ENCODE measurements at places on chromosomes 2 and 18.
A peak's percentile ranks its signal among the peaks of the same experiment; 100 is the strongest.

GRCh38 chr18:74739926-74740325 is 142.3 kb downstream of the ZNF407 start:
- DNase-seq: no peak

DNA sequence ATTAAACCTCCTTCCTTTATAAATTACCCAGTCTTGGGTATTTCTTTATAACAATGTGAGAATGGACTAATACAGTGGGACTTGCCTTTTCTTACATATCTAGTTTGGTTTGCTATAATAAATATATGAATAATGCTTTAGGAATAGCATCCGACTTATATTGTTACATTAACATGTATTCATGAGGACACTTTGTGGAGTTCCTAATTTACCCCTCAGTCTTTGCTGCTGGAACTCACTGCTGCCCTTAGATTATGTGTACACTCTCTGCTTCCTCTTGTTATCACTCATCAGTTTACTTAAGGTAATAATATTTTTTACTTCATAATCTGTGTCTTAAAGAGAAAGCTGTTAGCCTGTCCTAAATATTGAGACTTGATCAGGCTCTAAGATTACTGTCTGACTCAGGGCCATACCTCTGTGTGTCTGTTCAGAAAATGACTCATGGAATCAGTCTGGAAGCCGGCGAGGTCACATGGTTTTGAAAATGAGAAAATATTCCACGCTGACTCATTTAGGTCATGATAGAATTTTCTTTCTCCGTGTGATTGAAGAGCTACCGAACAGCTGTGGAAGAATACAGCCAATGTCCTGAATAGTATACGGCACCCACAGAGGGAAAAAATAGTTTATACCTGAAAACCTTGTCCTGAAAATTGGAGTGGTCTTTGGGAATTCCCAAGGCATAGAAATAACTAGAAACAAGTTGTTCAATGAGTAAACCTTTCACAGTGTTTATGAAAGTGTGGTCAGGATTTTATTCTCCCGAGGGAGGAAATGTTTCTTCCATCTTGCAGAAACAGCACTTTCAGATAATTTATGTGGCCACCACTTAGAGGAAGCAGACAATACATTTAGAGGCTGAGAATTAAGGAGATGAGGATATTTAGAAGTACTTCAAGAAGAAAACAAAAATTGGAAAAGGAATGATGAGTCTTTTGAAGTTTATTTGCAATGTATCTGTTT is 156.4 kb downstream of the DSEL start:
- peak; percentile 28 for DNase-seq

DNA sequence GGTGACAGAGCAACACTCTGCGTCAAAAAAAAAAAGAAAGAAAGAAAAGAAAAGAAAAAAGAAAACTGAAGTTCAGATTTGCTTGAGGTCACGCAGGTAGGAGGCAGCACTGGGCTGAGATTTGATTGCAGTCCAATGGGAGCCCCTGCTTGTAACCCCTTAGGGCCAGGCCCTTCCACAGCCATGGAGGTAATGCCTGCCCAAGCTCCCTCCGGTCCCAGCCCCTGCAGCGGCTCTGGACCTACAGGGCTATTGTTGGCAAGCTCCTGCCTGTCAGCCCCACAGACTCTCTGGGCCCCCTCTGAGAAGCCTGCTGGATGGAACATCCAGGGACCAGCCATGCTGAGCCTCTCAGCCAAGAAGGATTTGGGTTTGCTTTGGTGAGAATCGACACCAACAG is 12.2 kb downstream of the ZFP36L2 start:
- no peak for DNase-seq

- DNase-seq: no peak
These were observed 185.4 kb upstream of the DLGAP1 start for GRCh38 chr18:4640349-4641012.

- DNase-seq: no peak
These were observed 117.1 kb upstream of the SP5 start for GRCh38 chr2:170598067-170598395.

DNA sequence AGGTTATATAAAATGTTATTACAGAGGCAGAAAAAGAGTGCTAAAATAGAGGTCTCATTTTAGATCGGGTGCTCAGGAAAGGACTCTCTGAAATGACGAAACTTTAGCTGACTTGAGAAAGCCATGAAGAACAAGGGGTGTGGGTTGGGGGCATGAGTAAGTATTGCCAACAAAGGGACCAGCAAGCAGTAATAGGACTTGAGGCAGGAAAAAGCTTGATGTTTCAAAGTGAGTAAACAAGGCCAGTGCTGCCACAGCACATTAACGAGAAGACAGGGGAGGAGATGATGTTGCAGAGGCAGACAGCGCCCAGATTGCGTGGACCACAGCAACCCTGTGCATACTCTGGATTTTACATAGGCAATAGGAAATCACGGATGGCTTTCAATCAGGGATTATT is 318.8 kb downstream of the ZEB2 start:
- no peak for DNase-seq

- no peak for DNase-seq
These were observed 112.8 kb downstream of the ZNF521 start for GRCh38 chr18:25239151-25239550.

DNA sequence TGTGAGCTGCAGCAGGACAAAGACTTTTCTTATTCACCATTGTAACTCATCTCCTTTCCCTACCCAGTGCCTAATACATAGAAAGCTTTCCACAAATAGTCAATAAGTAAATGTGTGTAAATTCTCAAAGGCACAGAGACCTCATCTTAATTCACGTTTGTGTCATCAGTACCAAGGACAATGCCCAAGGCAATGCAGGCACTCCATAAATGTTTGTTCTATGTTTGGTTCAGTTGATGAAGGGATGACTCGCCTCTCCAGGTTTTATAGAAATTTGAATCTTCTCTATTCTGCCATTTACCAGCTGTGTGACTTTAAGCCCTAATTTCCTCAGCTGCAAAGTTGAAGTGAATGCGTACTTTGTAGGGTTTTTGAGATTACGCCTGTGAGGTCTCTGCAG is 2.1 kb upstream of the MOGAT1 start:
- no peak for DNase-seq

- DNase-seq: no peak
These were observed 12.3 kb upstream of the RESP18 start for GRCh38 chr2:219344751-219345430.

DNA sequence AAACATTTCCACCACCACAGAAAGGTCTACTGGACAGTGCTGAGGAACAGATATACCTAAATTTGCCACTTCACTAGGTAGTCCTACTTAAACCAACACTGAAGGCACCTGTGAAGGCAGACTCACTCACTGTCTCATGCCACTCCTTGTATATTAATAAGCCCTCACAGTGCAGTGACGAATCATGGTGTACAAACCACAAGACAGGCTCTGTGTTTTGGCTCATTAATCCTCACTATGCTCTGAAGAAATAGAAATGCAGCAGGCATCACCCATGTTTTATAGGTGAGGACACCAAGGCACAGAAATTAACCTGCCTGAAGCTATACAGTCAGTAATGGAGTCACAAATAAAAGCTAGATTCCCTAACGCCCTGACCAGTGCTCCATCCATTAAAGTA is 44.3 kb downstream of the BARD1 start:
- DNase-seq: no peak

DNA sequence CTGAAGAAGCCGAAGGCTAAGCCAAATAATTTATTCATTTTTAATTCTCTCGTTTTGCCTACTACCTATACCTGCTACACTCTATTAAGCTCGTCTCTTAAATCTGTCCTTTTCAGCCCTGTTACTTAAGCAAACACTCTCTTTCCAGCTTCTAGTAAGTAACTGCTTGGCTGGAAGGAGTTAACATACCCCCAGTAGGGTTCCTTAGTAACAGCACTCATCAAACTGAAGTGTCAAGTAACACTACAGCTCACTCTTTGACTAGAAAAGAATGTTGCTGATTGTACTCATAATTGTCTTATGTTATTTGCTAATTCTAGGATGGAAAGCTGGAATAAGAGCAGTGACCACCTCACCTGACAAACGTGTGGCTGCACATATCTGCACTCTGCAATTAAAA is 120.0 kb upstream of the SCN7A start:
- DNase-seq: no peak

- peak; percentile 77 for DNase-seq
These were observed 40.0 kb downstream of the DNMT3A start for GRCh38 chr2:25301453-25302352.

GRCh38 chr2:47488870-47489584 is 86.1 kb downstream of the MSH2 start:
- no peak for DNase-seq

- no peak for DNase-seq
These were observed 235.0 kb upstream of the HNMT start for GRCh38 chr2:137729305-137729704.

DNA sequence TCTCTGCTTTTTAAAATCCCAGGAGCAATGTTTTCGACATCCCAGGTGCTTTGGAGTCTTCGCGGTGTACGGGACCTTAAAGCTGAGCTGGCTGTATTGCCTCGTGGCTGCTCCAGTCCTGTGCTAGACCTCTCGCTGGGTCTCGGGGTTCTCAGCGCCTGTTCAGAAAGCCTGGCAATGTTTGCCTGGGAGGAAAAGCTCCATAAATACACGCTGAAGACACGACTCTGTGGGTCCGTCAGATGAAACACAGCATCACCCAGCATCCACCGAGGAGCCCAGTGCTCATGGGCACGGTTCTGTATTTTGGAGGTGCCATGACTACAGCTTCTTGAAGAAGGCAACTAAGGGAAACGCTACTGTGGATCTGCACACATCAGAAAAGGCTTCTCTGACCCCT is 21.6 kb downstream of the MBP start:
- DNase-seq: no peak

DNA sequence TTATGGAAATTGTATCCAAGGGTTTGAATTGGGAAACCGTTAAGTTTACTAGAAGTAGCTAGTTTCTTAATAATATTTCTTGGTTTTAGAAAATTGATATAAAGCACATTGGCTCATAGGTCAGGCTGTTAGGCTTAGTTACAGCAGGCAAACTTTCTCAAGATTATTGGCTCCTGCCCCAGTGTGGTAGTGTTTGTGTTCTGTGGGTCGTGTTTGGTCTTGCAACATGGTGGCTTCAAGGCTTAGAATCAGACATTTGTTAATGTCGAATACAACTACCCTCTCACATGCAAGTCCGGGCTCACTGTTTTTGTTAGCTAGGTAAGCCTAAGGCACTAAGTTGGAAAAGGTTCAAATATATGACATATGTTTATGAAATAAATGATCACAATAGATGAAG is 19.6 kb downstream of the CERS6 start:
- no peak for DNase-seq

- DNase-seq: no peak
These were observed 87.3 kb upstream of the LCLAT1 start for GRCh38 chr2:30359644-30360167.

GRCh38 chr2:232896111-232896510 is 26.0 kb downstream of the SNORC start:
- no peak for DNase-seq

DNA sequence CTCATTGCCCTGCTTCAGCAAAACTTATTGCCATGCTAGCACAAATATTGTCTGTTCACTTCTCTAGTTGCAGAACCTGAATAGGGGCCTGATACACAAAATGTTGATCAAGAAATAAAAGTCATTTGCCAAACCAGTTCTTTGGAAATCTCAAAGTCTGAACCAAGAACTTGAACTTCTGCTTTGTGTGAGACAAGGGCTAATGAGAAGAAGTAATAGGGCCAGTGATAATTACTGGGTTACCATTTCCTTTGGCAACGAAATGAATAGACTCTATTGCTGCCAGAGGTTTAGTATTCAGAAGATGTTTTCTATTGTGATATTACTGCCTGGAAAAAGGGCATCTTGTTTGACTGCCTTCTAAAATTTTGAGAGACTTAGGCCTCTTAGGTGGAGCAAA is 35.0 kb downstream of the TMEFF2 start:
- no peak for DNase-seq

DNA sequence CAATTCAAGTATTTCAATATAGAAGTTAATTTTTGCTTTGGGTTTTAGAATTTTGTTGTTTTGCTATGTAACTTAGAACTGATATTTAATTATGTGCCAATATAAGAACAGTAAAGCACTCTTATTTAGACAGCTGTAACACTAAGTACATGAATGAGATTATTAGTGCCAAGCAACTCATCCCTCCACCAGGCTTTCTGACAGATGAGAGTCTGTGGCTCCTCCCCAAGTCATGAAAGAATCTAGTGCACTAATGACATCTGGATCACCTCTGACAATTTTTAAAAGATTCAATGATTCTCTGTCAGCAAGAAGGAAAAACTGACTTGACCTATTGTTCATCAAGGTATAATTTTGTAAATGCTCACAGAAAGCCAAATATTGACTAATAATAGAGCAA is 67.8 kb downstream of the TMEFF2 start:
- no peak for DNase-seq

GRCh38 chr2:43057742-43058725 is 168.4 kb downstream of the ZFP36L2 start:
- DNase-seq: no peak

GRCh38 chr2:1305342-1306013 is 107.8 kb upstream of the TPO start:
- no peak for DNase-seq

DNA sequence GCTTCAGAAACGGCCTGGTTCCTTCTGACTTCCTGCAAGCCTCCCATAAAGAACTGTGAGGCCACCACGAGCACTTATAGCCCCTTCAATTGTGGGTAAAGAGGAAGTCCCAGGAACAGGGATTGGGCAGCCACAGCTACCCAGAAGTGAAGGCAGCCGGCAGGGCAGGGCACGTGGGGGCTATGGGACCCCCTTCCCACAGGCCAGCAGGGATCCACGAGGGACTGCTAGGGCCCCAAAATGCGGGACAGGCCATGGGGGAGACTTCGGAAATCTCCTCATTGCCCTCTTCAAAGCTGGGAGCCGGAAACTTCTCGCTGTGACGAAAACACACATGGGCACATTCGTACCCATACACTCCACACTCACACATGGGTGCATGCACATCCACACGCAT is 196.1 kb upstream of the SALL3 start:
- DNase-seq: no peak

GRCh38 chr2:183209395-183210028 is 85.3 kb downstream of the NUP35 start:
- no peak for DNase-seq

DNA sequence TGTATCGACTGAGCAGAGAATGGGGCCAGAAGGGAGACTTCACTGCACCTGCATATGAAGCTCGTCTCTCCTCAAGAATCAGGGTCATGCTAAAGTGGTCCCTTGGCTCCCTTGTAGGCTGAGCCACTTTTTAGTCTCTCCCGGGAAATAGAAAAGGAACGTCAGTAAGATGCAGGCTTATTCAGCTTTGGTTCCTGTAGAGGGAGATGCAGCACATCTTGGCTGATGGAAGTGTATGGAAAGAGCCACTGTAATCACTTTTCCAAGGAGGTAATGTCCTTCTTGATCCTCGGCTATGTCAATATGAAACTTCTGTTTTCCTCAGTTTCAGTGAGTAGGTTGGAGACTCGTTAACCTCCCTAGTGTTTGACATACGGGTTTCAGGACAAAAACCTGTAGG is 235.2 kb downstream of the GCA start:
- no peak for DNase-seq

GRCh38 chr2:127591221-127591923 is 54.6 kb upstream of the GPR17 start:
- peak; percentile 73 for DNase-seq

- no peak for DNase-seq
These were observed 149.5 kb downstream of the CCBE1 start for GRCh38 chr18:59547581-59548182.

All from activated naive CD8-positive, alpha-beta T cell treated with anti-CD3 and anti-CD28 coated beads, Interleukin-2, amount 50 U/mL, for 24 hours (primary cell).